ENCODE measurements at places on chromosomes 6 and 20.

DNA sequence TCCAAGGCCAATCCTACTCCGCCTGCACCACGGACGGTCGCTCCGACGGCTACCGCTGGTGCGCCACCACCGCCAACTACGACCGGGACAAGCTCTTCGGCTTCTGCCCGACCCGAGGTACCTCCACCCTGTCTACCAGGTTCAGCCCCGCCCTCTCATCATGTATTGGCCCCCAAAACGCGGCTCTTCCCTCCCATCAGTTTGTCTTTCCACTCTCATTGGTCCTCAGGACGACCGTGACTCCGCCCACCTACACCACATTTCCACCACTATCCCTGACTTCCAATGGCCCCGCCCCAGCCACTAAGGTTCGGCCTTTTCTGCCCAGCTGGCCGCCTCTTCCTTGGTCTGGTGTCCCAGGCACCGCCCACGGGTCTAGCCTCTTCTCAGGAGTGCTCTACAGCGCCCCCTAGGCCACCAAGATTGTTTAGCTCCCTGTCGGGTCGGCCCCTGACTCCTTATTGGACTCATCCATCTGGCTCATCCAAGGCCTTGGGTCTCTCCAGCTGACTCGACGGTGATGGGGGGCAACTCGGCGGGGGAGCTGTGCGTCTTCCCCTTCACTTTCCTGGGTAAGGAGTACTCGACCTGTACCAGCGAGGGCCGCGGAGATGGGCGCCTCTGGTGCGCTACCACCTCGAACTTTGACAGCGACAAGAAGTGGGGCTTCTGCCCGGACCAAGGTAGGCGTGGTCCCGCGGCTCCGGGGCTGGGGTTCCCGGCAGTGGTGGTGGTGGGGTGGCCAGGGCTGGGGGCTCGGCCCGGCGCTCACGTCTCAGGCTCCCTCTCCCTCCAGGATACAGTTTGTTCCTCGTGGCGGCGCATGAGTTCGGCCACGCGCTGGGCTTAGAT is 3.1 kb downstream of the MMP9 start:
- DNase-seq, result no peak

- peak; percentile 42 for DNase-seq
Measured at GRCh38 chr6:9250852-9251251, 815.5 kb upstream of the SLC35B3 start.

GRCh38 chr6:156963712-156964700 is 186.8 kb downstream of the ARID1B start:
- no peak for DNase-seq

GRCh38 chr20:23079016-23079351 is 7.1 kb downstream of the CD93 start:
- no peak for DNase-seq

GRCh38 chr6:43927532-43928210 is 157.7 kb downstream of the VEGFA start:
- no peak for DNase-seq

- no peak for DNase-seq
Measured at GRCh38 chr6:115972679-115973078, 88.0 kb downstream of the FRK start.

DNA sequence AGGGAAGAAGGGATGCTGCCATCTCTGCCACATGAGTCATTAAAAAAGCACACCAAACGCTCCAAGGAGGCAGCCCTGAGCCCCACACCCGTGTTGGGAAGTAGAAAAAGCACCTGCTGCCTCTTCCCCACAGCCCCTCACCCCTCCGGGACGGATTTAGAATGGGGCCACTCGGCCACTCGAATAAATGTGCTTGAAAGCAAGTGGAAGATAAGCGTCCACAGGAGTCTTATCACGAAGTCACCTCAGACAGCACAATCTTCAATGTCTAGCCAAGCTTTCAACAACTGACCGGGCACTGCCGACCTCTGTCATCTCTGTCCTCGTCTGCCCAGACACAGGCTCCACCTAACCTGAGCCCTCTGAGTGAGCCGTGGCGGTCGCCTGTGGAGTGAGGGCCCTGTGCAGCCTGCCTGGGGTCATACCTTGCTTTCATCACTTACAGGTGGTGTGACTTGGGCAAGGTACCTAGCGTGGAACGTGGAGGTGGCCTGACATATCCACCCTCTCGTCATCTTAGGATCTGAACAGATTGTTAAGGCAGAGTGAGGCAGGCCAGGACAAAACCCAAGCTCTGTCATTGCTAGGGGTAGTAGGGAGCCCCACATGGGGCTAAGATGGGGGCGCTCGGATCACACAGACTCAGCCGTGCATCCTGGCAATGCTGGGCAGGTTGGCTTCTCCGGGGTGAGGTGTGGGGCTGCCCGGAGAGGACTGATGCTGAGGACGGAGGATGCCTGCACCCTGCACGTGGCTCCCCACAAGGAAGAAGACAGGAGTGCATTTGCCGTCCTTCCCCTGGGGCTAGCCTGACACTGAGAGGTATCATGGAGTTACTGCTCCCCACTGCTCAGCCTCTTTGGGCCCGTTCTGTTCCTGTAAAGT is 34.8 kb downstream of the PSMG4 start:
- no peak for DNase-seq

- DNase-seq, result no peak
Measured at GRCh38 chr6:118902726-118903125, 8.8 kb downstream of the ASF1A start.

GRCh38 chr6:13865141-13865540 is 50.8 kb upstream of the MCUR1 start:
- no peak for DNase-seq

DNA sequence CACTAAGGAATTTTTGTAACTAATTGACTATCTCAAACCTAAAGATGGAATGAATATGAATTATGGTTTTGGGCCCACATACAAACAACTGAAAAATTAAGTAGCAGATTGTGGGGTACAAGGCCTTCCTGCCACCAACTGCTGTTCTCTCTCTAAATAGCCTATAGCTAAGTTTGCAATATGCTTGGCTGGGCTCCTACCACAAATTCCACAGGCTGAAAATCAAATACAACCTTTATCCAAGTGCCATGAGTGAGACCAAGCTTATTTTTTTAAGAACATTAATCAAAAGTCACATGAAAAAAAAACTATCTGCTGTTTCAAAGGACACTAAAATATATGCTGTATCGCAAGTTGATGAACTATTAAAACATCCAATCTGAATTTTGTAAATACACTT is 52.1 kb downstream of the TENT5A start:
- no peak for DNase-seq

DNA sequence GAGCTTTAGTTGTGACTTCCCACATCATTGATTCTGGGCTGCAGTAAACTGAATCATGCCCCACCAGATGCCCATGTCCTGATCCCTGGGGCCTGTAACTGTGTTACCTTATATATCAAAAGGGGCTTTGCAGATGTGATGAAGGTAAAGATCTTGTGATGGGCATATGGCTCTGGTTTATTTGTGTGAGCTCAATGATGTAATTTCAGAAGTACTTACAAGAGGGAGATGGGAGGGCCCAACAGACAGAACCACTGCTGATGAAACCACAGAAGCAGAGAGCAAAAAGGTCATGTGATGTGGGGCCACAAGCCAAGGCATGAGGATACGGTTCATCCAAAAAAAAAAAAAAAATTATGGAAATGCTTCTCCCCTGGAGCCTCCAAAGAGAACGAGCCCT is 118.7 kb downstream of the TOX2 start:
- no peak for DNase-seq

DNA sequence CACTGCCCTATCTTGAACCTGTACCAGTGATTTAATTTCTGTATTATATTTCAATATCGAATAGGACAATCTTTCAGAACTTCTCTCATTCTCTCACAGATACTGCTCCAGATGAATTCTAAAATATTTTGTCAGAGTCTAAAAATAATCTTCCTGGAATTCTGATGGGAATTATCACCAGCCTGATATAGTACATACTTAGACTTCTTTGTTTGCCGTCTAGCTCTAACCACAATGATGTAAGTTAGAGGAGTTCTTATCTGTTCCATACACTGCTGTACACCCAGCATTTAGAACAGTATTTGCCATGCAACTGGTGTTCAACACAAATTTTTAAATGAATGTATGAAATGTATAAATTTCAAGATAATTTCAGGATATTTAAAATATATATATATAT is 1.3 kb upstream of the HUS1B start:
- DNase-seq, result no peak

DNA sequence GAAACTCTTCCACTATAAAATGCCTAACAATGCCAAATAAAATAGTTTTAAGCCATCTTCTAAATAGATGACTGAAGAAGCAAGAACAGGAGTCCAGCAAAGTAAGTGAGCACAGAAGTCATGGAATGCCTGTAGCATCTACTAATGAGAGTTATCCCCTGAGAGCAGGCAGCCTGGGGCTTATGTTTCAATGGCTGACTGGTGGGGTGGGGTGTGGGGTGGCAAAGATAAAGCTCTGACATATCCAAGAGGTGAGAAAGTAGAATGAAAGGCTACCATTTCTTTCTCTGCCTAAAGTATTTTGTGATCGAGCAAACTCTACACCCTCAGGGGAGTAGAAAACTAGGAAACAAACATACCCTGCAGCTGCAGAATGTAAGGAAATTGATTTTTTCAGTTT is 348.8 kb downstream of the TFAP2B start:
- no peak for DNase-seq

DNA sequence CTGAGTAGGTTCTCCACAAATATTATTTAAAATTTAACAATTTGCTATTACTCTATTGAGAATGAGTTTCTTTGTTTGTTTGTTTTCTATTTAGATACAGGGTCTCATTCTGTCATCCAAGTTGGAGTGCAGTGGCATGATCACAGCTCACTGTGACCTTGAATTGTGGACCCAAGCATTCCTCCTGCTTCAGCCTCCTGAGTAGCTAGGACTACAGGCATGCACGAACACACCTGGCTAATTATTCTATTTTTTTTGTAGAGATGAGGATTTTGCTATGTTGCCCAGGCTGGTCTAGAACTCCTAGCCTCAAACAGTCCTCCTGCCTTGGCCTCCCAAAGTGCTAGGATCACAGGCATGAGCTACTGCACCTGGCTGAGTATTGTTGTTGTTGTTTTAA is 122.2 kb downstream of the PHF3 start:
- no peak for DNase-seq

Data from spinal cord (tissue), 10 donors.